ENCODE measurements at places on chromosomes 5 and 9.

DNA sequence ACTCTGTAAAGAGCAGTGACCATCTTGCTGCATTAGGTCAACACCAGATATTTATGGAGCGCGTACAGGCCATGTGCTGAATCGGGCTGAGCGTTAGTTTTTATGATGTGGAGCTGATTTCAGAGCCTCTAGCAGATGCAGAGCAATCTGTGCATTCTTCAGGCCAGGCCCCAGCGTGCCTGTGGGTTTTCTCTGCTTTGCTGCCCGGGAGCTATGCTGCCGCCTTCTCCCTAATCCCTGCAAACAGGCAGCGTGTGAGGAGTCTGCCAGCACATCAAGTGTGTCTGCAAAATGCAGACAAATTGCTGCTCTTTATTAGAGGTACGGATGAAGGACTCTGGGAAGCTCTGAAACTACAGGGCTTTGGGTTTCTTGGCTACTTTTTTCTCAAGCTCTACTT lies 170.0 kb downstream of the NTRK2 start:
- DNase-seq, result peak; percentile 43

DNA sequence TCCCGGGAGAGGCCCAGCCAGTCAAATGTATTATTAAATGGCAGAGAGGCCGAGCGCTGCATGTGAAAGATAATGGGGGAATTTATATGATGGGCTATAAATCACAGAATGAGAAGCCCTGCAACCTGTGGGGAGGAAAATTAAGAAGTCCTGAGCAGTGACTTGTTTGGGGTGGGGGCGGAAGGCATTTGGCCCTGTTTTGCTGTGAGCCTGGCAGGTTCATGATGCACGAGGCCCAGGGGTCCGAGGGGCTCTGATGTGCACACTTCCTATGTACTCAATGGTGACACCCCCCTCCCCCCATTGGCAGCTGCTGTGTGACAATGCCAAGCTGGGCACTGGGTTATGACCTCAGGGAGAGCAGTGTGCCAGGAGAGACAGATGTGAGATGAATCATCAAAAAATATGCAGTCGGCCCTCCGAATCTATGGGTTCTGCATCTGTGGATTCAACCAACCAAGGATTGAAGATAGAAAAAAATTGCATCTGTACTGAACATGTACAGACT lies 13.7 kb upstream of the DAB2IP start:
- DNase-seq, result peak; percentile 89

DNA sequence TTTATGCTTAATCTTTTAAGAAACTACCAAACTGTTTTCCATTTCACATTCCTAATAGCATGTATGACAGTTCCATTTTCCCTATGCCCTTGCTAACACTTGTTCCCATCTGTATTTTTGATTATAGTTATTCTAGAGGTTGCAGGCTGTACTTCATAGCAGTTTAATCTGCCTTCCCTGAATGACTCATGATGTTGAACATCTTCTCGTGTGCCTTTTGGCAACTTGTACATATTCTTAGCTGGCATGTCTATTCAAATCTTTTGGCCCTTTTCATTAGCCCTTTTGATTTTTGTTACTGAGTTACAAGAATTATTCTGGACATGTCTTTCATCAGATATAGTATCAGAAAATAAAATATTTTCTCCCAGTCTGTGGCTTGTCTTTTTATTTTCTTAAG lies 320.3 kb downstream of the DIRAS2 start:
- DNase-seq, result no peak

DNA sequence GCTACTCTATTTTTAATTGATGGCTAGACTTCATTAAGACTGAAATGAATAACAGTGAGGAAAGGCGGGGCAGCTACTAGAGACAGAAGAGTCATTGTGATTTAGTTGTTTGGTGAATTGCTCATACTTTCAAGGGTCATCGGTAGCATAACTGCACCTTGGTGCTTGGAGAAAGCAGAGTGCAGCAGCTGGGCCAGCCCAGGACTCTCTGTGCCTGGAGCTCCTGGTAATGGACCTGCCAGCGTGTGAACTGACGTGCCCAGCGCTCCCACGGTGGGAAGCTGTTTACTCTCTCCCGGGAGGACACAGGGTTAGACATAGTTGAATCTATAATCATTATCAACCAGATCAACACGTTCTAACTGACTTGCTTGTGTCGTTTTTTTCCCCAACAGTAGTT lies 42.9 kb downstream of the LURAP1L start:
- no peak for DNase-seq

DNA sequence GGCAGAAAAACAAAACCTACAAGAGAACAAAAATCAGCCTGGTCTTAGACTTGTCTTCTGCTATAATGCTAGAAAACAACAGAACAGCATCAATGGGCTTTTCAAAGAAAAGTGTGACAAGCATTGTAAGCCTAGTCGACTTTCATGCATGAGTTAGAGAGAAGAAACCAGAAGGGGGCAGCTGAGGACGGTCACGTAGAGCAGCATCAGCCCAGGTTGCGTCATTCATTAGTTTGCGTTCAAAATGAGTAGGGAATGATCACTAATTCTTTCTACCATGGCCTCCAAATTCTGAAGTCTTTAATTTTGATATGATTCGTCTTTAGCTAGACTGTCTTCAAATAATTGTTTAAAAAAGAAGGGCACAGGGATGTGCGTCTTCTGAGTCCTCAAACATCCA lies 4.7 kb upstream of the ISCA1 start:
- DNase-seq, result peak; percentile 53

DNA sequence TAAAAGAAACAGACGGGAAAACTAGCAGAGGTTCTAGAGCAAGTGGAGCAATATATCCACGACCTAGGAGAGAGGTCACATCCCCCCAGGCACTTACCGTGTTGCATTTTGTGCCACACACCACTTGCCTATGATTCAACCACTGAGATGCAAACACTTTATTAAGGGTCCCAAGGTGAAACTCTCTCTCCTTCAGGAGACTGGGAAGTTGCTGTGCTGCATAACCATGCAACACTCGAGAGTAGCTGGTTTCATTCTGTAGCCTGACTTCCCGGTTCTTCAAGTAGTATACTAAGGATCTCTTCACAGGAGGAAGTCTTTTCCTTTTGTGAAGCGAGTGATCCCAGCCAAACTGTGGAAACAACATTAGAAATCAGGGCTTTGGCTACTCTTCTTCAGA lies 1.6 kb downstream of the DCAF12 start:
- DNase-seq, result no peak

DNA sequence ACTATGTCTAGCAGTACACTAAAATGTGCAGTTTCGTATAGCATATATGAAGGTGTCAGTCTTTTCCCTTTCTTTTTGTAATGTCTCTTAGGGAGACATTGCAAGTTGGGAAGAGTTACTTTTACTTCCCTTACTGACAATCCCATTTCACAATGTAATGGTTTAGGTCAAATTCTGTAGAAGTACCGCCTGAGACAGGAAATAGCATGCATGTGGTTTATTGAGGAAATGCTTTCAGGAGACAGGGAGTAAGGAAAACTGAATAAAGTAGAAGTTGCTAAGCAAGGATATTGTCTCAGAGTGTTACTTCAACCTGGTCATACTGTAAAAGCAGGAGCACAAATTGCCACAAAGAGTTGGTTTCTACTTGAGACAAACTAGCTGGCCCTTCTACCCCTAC lies 32.1 kb upstream of the MSANTD3 start:
- DNase-seq, result no peak

DNA sequence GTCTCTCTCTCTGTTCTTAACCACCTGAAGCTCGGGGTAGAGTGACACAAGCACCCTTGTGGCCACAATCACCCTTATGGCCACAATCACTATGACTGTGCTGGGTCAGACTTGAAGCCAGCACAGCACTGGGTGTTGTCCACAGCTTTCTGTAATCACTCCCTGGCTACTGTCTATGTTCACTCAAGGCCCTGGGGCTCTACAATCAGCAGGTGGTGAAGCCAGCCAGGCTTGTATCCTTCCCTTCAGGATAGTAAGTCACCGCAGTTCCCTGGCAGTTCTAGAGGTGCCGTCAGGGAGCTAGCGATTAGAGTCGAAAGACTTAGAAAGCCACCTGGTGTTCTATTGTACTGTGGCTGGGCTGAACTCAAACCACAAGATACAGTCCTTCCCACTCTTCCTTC lies 44.2 kb downstream of the GDA start:
- no peak for DNase-seq
